Left renal cortex interstitium (tissue), 4 donors: ENCODE measurements at places on chromosomes 12 and 14.
A peak's percentile ranks its signal among the peaks of the same experiment; 100 is the strongest.

DNA sequence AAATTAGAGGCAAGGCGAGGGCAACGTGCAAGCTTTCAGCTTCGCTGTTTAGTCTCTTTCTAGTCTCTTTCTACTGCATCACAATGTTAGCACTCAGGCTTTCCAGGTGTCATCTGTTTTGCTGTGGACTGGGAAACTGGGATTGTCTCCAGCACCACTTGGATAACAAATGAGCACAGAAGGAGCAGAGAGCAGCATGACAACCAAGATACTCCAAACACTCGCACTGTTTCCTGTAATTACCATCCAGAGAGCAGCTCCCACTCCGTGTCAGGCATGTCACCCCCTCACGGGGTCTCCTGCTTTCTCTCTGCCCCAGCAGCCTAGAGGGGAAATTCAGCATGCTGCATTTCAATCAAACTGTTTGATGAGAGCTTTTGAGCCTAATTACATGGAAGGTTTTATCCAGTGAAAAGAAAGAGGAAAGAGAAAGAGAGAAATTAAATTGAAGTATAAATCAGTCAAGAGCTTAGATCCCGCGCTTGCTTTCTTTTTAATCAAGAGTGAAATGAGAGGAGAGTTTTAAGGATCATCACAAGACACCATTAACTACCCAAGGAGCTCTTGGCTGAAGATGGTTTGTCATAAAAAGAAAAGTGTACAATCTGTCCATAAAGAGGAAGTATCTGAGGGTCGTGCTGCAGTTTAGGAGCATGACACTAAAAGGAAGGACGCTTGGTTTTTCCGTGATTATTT is 917.7 kb downstream of the DIO2 start:
- no peak for DNase-seq

GRCh38 chr14:91912035-91912434 is 35.5 kb downstream of the FBLN5 start:
- no peak for DNase-seq

- DNase-seq = no peak
Observed at GRCh38 chr12:21478756-21479455, 22.5 kb downstream of the RECQL start.

GRCh38 chr14:91858536-91859275 is 8.6 kb downstream of the TC2N start:
- no peak for DNase-seq

GRCh38 chr12:59408431-59408830 is 187.4 kb upstream of the SLC16A7 start:
- DNase-seq = no peak

- DNase-seq = no peak
Observed at GRCh38 chr14:100306101-100306997, at the start of gene SLC25A29. TSS of gene SLC25A29 (minus strand) at chr14:100306444. CDS start at chr14:100306232, 212 bp downstream.

GRCh38 chr14:91237219-91237618 is 7.3 kb downstream of the GPR68 start:
- DNase-seq = no peak

- DNase-seq = no peak
Observed at GRCh38 chr14:74516451-74517160, 23.0 kb downstream of the ISCA2 start.

- no peak for DNase-seq
Observed at GRCh38 chr12:28933864-28934527, 215.1 kb upstream of the FAR2 start.

DNA sequence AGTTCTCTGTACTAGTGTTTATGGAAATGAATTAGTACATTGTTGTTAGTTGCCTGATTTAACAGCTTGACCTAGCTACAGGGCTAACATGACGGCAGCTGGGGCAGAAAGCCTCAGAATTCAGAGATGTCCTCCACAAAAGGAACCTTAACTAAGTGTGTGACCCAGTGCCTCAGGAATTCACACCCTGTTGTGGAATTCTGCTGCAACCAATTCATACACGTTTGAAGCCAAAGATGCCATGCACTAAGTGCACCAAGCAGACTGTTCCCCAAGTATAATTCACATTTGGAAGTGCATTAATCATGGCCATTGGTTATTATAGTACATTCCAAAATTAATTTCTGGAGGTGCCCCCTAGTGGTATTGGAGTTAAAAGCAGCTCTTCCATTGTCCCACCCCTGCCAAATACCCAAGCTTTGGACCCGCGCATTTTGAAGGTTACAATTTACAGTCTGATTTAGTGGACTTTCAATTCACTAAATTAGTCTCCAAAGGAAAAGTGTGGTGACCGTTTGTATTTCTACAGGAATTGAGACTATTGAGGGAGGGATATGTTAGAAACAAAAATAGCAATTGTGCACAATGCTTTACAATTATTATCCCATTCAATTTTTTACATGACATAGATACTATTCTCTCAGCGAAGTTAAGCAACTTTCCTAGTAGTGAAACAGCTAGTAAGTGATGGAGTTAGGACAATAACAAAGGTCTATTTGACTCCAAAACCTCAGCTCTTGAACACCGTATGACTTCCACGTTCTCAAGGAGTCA is 85.9 kb downstream of the PAX9 start:
- no peak for DNase-seq

DNA sequence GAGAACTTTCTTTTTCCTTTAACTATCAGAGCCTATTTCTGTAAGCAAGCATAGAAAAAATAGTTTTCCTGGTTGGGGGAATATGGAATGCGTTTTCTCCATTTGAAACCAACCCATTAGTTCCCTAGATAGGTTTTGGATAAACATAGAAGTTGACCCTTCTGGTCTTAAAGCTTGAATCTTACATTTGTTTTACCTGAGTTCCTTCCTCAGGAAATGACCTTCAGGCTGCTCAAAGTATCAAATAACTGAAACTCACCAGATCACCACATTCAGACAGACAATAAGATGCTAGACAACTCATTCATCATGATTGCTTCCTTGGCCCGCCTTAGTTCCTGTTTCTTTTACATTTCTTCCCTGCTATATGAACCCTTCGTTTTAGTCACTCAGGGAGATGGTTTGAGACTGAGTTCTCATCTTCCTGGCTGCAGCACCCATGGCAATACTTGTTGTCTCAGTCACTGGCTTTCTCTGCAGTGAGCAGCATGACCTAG is 52.2 kb downstream of the LRP6 start:
- DNase-seq = no peak

GRCh38 chr14:74083784-74084276 is 423 bp downstream of the ALDH6A1 start:
- peak; percentile 13 for DNase-seq

- no peak for DNase-seq
Observed at GRCh38 chr12:132311201-132311915, 18.0 kb downstream of the GALNT9 start.

DNA sequence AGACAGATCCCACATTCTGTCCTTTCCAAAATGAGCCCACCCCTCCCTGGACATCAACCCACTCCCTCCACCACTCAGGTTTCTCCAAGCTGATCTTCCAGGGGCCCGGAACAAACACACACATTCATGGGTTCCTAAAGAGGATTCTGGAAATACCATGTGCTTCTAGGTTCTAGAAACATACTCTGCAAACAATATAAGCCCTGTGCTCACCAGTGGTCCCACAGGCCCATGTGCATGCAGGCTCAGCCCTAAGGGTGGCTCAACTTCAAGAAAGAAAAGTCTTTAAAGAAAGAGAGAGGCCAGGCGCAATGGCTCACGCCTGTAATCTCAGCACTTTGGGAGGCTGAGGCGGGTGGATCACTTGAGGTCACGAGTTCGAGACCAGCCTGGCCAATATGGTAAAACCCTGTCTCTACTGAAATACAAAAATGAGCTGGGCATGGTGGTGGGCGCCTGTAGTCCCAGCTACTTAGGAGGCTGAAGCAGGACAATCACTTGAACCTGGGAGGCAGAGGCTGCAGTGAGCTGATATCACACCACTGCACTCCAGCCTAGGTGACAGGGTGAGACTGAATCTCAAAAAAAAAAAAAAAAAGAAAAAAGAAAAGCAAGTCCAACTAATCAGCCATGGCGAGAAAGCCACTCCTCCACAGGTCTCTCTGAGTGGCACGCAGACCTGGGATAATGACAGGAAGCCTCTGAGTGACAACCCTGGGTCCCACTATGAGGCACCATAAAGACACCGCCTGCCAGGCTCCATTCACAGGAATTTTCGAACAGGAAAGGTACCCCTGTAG is 59.5 kb upstream of the PNMA1 start:
- no peak for DNase-seq

DNA sequence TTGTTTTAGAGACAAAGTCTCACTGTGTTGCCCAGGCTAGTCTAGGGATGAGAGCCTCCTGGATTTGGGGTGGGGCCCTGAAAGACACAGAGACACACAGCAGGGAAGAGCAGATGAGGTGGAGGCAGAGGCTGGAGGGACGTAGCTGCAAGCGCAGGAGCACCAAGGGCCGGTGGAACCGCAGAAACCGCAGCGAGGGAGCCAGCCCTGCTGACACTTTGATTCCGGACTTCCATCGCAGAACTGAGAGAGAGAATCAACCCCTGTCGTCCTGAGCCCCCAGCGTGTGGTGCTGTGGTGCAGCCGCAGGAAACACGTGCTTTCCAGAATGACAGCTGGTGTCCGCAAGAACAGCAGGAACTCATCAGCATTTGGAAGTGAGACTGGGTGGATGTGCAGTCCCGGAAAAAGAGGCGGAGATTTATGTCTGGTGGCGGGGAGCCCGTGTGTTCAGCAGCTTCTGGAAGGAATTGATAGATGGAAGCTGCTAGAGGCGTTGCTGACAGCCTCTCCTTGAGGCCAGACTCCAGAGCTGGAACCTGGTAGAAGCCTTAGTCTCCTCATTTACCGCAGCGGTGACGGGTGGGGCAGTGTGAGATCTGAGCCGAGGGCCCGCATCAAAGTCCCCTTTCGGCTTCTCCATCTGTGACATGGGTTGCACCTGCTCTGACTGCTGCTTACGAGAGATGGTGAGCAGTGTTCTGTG is 21.9 kb upstream of the KLC1 start:
- peak; percentile 87 for DNase-seq

DNA sequence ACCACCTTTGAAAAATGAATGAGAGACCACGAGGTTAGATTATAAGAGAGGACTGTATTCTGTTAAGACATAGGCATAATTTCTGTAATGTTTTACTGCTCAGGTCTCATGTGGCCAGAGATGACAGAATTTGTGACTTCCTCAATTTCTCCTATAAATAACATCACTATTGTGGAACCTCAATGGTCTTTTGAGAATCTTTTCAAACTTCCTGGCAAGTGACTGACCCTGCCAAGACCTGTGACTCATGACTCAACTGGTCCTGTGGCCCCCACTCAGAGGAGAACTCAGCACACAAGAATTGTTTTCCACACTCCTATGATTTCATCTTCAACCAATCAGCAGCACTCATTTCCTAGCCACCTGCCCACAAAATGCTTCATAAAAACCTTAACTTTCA is 508.2 kb upstream of the ATP2B1 start:
- no peak for DNase-seq
